ENCODE measurements at places on chromosomes 13 and 19.

DNA sequence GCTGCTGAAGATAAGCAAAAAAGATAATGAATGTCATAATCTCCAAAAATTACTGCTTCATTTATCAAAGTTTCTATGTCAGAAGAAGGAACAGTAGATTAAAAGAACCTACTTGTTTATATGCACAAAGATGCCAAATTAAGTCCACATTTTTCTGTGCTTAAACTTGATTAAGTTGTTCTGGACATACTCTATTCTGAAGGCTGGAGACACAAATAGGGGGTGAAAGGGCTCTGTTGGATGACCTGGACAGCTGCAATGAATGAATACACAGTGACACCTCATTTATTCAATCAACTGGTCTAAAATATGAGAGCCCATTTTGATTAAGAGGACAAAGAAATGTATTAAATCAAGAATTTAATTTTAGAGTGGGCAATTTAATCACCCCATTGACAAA, 276.3 kb upstream of the PCDH9 start:
- no peak for DNase-seq

- peak; percentile 70 for DNase-seq
Observed at GRCh38 chr13:30577401-30577852, 40.3 kb upstream of the USPL1 start.

GRCh38 chr19:37970699-37971098, 63.7 kb downstream of the SIPA1L3 start:
- DNase-seq: no peak

GRCh38 chr13:25232937-25233515, 54.3 kb downstream of the MTMR6 start:
- peak; percentile 6 for DNase-seq

- DNase-seq: no peak
Observed at GRCh38 chr13:95030821-95031343, 270.4 kb downstream of the ABCC4 start.

DNA sequence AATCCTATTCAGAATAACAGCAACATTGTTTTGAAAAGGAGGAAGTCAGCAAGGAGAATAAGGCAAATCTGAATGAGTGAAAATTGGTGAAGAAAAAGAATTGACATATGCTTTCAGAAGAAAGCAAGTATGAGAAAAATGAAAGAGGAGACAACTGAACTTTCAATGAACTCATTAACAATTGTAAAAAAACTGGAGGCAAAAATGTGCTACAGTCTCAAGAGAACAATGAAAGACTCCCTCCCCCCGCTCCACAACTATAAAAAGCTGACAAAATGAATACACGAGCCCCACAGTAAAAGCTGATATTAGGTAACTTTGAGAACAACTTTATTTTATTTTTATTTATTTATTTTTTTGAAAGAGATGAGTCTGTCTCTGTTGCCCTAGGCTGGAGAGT, 373.1 kb downstream of the DIAPH3 start:
- no peak for DNase-seq

DNA sequence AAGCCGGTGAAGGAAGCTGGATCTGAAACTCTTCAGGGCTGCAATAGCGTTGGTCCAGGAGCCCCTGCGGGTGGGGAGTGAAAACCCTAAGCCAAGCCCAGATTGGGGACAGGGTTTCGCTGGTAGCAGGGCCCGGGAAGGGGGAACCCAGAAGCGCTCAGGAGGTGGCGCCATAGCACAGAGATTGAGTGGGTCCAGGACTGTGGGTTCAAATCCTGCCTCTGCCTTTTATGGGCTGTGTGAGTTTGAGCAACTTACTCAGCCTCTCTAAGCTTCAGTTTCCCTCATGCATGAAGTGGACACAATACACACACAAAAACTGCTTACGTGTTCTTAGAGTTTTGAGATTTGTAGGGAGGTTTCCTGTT, 8.3 kb upstream of the SYCN start:
- no peak for DNase-seq

DNA sequence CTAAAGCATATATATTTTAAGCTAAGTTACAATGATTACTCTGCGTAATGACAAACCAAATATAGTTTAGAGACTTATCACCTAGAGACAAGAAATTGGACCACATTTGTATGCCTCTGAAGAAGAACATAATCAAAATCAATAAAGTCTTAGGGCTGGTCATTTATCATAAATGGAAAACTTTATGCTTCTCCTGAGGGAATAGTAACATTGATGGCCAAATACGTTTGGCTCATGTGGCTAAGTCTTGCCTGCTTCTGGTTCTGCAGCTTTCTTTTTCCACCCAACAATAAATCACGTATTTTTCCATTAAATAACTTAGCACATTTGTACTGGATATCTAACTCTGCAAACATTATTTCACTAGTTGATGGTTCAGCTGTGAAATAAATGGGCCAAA, 458.4 kb downstream of the SLITRK1 start:
- no peak for DNase-seq

GRCh38 chr13:41065078-41065477, 3.8 kb downstream of the WBP4 start:
- DNase-seq: no peak

DNA sequence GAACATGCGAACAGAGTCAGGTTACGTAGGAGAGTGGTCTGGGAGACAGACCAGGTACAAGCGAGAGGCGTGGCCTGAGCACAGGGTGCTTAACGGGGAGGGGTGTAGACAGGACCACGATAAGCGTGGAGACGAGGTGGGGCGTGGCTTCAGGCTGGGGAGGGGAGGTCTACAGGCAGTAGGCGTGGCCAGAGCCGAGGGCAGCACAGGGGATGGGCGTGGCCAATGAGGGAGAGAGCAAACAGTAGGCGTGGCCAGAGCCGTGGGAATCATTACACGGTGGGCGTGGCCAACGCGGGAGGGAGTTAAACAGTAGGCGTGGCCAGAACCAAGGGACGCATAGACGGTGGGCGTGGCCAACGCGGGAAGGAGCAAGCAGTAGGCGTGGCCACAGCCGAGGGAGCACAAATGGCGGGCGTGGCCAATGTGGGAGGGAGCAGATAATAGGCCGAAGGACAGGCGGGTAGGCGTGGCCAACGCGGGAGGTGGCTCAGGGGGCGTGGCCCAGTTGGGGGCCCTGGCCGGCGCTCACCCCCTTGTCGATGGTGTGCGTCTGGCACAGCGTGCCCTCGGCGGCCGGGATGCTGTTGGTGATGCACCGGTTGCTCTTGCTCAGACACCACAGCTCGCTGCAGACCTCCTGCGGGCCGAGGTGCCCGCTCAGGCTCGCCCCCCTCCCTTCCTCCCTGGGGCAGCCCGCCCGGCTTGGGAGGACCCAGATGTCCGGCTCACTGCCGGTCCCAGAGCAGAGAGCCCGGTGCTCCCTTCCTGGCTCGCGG, 15.2 kb upstream of the MYO1F start:
- DNase-seq: peak; percentile 86

GRCh38 chr19:57338877-57339276, 12.2 kb upstream of the ZNF304 start:
- peak; percentile 42 for DNase-seq

- DNase-seq: no peak
Observed at GRCh38 chr13:42355491-42356183, 83.7 kb downstream of the AKAP11 start.

DNA sequence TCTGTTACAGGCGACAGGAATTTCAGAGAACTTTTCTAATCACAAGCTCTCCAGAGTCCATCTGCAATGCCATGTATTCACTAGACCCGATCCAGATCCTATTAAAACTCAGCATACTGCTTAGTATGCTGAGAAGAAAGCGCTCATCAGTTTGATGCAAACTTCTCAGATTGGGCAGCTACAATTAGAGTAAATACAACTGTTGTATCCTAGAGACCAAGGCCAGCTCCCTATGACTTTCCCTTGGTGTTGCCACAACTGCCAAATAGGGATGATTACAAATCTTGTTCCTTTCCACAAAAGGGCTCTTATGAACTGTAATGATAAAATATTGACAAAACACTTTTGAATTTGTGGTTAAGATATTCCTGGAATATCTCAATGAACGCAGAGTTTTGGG, 191.2 kb downstream of the SPRY2 start:
- no peak for DNase-seq

- DNase-seq: no peak
Observed at GRCh38 chr19:35204799-35205732, 23.5 kb downstream of the FAM187B start.

DNA sequence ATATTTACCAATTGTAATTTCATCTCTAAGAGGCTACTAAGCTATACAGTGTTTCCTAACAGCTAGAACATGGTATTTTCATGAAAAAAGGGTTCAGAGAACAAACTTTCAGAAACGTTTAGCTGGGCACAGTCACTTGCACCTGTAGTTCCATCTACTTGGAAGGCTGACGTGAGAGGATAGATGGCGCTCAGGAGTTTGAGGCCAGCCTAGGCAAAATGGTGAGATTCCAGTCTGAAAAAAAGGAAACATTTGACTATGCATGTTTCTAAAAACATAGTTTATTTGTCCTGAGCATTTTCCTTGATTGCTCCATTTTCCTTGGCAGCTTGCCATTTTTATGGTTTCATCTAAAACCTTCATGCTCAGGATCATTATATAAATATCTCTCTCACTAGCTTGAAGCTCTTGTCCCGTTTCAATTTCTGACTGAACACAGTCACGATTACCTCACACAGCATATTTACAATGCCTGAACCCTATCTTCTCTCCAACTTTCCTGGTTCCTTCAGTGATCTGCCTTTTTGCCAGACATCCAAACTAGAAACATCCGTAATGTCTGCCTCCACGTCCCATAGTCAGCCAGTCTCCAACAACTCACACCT, 200.8 kb downstream of the RGCC start:
- no peak for DNase-seq

DNA sequence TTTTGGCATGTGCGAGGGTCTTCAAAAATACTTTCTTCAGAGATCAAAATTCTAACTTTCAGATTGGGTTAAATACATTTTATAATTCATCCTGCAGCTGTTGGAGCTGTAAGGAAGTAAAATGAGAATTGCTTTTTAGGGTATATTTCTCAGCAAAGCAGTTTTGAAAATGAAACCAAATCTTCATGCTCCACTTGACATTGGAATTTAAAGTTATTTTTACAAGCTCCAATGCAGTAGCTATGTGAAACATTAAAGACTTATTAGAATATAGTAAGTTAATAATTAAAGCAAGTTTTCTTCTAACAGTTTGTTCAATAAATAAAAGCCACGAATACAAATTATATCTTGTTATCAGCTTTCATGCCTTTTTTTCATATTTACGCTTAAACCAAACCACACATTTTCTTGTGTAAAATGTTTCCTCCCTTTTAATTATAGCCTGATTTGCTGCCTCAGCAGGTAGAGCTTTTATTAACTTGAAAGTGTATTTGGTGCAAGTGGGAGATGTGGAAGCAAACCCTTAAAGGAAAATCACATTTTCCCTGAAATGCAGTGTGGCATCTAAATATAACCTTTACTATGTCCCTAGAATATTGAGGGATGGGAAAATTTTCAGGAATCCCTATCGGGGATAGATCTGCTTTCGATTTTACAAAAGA, 12.4 kb upstream of the MICU2 start:
- DNase-seq: no peak

GRCh38 chr19:3653081-3653795, 26.6 kb upstream of the CACTIN start:
- no peak for DNase-seq

DNA sequence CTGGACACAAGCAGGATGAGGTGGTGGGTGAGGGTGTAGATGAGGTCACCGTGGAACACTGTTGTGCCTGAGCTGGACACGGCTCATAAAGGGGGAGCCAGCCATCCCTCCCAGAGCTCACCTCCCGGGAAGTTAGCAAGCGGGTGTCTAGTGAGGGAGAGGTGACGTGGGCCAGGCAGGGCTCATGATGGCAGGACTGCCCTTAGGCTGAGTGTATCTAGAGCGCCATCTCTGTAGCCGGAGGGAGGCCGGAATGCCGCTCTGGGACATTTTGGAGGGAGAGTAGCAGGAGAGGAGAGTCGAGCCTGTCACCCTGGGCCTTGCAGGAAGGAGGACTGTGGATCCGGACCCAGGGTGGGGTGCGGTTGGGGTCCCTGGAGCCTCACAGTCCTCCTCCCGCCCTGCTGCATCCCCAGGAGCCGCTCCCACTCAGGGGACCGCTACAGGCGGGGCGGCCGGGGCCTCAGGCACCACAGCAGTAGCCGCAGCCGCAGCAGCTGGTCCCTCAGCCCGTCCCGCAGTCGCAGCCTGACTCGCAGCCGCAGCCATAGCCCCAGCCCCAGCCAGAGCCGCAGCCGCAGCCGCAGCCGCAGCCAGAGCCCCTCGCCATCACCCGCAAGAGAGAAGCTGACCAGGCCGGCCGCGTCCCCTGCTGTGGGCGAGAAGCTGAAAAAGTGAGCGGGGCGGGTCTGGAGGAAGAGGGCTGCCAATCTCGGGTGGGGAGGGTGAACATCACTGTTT, 9.2 kb downstream of the ZNF296 start:
- no peak for DNase-seq

DNA sequence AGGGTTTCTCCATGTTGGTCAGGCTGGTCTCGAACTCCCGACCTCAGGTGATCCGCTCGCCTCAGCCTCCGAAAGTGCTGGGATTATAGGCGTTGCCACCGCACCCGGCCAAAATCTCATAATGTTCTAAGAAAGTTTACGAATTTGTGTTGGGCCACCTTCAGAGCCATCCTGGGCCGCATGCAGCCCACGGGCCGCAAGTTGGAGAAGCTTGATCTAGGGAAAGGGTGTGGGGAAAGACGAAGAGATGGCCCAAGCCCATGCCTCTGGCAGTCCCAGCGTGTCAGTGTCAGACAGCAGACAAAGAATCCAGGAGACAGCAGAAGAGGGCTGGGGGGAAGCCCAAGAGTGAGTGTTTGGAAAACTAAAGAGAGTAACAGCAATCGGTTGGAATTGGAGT, 17.3 kb upstream of the PNMA8C start:
- DNase-seq: no peak

- DNase-seq: no peak
Observed at GRCh38 chr19:19157808-19158207, 12.3 kb downstream of the MEF2B start.

- DNase-seq: no peak
Observed at GRCh38 chr13:21542563-21542962, 61.4 kb downstream of the MICU2 start.

DNA sequence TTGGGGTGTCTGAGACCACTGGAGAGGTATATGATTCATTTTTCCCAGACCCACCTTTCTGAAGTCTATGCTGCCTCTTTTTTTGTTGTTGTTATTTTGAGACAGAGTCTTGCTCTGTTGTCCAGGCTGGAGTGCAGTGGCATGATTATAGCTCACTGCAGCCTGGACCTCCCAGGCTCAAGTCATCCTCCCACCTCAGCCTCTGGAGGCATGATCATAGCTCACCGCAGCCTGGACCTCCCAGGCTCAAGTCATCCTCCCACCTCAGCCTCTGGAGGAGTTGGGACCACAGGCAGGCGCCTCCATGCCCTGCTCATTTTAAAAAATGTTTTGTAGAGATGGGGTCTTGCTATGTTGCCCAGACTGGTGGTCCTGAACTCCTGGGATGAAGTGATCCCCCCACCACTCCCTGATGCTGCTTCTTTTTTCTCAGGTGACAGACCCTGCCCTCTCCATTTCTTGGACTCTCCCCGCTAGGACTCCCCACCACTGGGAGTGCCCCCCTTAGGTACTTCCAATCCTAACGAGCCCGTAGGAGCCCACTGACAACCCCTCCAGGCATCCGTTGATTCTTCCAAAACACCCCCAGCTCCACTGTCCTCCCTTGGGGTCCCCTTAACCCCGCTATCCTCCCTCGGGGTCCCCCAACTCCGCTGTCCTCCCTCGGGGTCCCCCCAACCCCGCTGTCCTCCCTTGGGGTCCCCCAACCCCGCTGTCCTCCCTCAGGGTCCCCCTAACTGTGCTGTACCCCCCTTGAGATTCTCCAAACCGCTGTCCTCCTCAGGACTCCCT, 45.4 kb downstream of the ARHGEF18 start:
- DNase-seq: no peak
